ENCODE measurements at places on chromosomes 12 and 14.

GRCh38 chr12:62604871-62605270, 138.2 kb downstream of the MON2 start:
- peak; percentile 59 for DNase-seq

DNA sequence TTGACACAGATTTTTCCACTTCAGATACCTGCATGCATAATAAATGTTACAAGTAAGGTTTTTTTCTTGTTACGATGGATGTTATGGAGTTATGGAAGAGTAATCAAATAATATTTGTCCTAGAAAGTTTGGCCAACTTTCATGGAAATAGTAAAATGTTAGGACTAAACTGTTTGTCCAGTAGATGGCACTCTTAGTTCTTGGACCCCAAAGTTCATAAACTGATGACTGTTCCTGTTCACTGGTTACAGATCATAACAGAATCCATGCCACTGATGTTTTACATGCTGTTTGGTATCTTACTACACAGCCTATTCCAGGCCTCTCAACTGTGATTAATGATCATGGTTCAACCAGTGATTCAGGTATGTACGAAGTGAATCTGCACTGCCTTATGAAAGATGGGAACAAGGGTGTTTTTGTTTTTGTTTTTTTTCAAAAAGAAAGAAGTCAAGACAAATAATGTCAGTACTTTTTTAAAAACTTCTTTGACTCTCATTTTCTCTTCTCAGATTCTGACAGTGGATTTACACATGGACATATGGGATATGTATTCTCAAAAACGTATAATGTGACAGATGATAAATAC, 48.8 kb upstream of the SLCO1C1 start:
- DNase-seq, result peak; percentile 56

GRCh38 chr14:93042968-93043940, 72.5 kb downstream of the ITPK1 start:
- peak; percentile 30 for DNase-seq

DNA sequence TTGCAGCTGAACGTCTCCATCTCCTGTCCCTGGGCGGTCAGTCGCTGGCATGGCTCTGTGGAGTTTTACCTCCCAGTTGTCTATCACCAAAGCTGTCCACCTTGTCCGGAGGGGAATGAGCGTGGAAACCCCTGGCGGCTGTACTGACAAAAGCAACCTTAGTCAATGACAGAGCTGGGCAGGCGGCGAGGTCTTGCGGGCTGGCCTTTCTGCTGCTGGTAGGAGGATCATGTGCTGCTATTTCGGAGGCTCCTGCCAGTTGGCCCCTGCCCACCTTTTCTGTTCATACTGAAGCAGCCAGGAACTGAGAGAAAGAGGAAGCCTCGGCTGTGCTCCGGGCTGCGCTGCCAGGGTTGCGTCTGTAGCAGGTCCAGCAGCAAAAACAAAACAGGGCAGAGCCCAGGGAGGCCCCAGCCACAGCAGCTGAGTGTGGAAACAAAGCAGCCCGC, 57.7 kb downstream of the HMGA2 start:
- DNase-seq, result no peak

All from fibroblast of upper back skin (primary cell).